ENCODE measurements at places on chromosomes 12 and 14.
A peak's percentile ranks its signal among the peaks of the same experiment; 100 is the strongest.

DNA sequence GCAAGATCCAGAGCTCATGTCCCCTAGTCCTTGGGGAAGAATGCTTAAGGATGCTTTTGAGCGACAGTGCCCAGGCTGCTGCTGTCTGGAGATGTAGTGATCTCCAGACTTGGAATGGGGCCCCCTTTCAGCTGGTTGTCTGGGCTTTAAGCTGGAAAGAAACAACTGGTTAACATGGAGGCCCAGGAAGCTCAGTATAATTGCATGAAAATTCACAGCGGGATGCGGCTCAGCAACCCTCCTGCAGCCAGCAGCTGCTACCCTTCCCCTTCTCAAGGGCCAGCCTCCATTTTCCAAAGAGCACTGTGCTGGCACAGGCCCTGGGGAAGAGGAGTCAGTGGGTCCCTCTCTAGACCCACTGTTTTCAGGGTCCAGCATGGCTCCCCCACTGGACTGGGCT, 26.3 kb downstream of the RAB35 start:
- DNase-seq = no peak

- peak; percentile 19 for DNase-seq
These were observed 50.9 kb downstream of the TRAF3 start for GRCh38 chr14:102828151-102828550.

DNA sequence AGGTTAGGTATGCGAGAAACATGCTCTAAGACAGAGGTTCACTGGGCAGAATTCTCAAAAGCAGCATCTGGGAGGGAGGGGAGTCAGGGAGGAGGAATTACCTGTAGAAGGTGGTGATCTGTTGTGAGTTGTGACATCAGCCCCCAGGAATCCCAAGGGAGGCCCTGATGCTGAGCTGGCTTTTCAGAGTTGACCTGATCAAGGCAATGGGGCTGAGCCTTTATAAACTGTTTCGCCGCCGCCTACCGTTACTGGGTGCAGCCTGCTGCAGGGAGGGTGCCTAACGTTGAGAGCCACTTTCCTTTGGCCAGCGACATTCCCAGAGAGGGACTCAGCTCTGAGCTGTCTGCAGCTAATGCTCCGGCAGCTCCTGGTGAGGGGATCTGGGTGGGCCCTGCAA, 257.9 kb upstream of the TMEM132C start:
- no peak for DNase-seq

GRCh38 chr12:28443337-28443736, 253.1 kb downstream of the CCDC91 start:
- DNase-seq = no peak

GRCh38 chr12:106446419-106447092, 89.0 kb downstream of the POLR3B start:
- no peak for DNase-seq

- peak; percentile 97 for DNase-seq
These were observed 11.0 kb downstream of the PDE1B start for GRCh38 chr12:54560374-54560858.

GRCh38 chr12:77343291-77343690, 277.9 kb upstream of the E2F7 start:
- DNase-seq = no peak

DNA sequence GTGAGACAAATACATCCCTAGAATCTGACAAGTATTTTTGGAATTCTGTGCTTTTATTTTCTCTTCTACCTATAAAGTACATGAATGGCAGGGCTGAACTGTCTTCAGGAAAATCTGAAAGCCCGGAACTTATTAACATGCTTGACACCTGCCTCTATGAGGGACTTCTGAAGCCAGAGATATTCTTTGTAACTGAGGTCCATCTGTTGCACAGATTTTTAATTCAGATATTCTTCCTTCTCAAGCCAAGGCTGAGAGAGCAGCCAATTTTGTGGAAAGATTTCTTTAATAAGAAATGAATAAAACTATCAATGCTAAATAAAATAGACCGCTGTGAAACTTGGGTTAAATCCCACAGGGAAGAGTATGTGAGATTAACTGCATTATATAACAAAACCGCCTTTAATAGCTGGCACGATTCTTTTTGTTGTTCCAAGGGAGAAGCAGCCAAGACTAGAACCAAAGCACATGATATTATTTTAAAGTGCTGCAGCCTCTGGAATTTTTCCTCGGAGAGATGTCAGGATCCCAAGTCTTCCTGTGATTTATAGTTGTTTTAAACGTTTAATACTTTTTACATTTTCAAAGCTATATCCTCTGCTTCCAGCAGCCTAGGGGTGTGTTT, 148.9 kb downstream of the CRADD start:
- DNase-seq = no peak

DNA sequence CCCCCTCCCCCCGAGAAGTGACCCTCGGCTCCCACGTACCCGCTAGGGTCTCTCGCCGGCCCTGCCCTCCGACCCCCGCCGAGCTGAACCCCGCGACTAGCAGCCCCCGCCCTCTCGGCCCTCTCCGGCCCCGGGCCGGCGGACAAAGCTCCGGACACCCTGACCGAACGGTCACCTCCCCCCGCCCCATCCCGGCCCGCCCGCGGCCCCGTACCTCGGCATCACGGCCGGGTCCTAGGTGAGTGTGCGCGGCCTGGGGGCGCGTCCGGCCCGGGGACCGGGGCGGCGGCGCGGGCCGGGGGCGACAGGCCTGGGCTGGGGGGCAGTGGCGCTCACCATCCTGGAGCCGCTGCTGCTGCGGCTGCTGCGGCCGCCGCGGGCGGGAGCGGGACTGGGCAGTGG, at the start of gene FIGNL2:
TSS of gene FIGNL2 (minus strand) at position 393 of the 402 bp plus-strand sequence. CDS start 26,305 bp downstream, outside the sequence.
- no peak for DNase-seq

- DNase-seq = no peak
These were observed 23.4 kb upstream of the BEGAIN start for GRCh38 chr14:100610511-100611217.

DNA sequence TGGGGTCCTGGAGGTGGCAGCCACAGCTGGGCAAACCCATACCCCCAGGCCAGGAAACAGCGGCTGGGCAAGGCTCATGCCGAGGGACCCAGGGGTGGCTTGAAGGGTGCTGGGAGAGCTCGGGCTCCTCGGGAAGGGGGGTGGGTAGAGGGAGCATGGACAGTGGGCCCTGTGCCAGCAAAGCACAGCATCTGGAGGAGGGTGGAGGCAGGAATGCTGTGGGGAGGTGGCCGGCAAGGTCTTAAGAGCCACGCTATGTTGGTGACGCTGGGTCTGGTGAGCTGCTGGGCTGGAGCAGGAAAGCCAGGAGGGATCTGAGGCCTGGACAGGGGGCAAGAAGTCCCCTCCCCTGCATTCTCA, 48.2 kb upstream of the DLK1 start:
- no peak for DNase-seq

GRCh38 chr14:22981876-22982476, 375 bp downstream of the AJUBA start:
- no peak for DNase-seq

DNA sequence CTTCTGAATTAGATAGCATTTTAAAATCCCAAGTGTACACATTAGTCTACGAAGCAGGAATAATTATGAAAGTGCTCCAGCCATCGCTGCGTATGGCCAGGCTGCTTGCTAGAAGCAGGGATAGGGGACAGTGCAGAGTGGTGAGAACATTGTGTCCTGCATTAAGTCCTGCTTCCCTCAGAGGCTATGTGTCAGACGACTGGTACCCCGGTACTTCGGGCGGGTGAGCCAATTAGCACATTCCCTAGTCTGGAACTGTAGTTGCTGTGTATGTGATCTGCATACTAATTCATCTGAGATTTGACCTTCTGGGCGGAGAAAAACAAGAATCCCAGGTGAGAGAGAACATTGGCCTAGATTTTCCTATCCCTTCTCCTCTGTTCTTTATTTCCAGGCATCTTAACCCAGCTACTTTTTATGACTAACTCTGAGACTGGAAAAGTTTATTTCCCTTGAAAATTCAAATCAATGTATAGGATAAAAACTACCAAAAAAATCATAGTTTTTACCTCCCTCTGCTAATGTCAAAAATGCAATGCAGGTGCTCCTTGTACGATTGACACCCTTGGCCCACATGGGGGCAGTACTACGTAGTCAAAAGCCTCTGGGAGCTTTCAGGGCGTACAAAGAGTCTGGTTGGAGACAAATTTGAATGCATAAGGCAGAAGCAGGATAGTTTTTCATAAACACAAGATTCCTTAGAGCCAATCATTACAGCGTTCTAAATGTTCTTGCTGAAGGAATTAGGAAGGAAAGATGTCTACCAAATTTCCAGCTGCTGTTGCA, 764.3 kb downstream of the NOVA1 start:
- DNase-seq = peak; percentile 42

DNA sequence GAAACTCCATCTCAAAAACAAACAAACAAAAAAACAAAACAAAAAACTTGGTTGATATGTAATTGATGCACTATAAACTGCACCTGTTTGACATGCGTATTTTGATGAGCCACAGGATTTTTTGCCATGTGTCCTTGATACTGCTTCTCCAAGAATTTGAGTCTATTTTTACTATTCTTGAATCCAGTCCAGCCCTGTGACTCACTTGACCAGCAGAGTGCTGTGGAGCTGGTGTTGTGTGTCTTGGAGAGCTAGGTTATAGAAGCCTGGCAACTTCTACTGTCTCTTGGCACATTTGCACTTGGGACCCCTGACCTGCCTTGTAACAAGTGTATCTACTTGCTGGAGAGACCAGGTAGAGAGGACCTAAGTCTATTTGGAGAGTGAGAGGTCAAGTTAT, 52.0 kb downstream of the KLRG1 start:
- DNase-seq = no peak

- peak; percentile 77 for DNase-seq
These were observed at the start of gene SYNE3 for GRCh38 chr14:95516554-95517181. Gene SYNE3, minus strand, starts transcription at chr14:95516650. Its CDS starts 40,829 bp downstream, at chr14:95475821.

GRCh38 chr12:104189915-104190555, 25.5 kb upstream of the TXNRD1 start:
- DNase-seq = no peak
